Inflammatory macrophage treated with lipopolysaccharide for 1 hour (primary cell): ENCODE measurements at places on chromosomes 12 and 14.
A peak's percentile ranks its signal among the peaks of the same experiment; 100 is the strongest.

GRCh38 chr14:101241807-101242278 lies 319.5 kb upstream of the DIO3 start:
- DNase-seq, result no peak

DNA sequence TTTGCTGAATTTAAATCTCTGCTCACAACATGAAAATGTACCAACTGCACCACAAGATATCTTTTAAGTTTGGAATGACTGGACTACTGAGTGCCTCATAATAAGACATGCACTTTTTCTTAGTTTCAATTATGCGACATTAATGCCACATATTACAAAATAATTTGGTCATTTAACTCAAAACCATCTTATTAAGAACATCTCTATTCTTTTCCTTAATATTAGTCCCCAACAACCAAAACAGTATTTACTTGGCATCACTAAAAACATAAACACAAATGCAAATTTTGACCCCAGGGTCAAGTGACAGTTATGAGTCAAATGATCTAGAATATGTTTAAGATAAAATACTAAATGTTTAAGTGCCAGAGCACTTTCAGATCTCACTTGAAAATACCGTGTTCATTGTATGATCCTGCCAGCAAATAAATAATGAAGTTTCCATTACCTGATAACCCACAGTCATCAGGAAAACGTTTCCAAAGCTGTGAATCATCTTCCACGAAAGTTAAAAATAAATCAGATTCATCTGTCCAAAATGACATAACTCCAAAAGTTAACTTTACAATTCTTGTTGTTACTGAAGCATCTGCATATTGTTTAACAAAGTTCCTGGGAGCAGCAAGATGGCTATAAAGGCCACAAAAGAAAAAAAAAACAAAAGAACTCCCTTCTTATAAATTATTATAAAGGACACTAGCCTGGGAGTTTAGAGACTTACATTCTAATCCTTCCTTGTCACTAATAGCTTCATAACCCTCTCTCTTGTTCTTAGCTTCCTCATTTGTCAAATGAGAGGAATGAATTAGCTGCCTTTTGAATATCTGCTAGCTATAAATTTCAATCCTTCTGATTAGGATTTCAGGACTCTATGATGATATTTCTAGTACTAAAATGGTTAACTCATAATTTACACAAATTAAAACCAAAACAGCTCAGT lies 30.5 kb upstream of the AP4S1 start:
- DNase-seq, result peak; percentile 41

DNA sequence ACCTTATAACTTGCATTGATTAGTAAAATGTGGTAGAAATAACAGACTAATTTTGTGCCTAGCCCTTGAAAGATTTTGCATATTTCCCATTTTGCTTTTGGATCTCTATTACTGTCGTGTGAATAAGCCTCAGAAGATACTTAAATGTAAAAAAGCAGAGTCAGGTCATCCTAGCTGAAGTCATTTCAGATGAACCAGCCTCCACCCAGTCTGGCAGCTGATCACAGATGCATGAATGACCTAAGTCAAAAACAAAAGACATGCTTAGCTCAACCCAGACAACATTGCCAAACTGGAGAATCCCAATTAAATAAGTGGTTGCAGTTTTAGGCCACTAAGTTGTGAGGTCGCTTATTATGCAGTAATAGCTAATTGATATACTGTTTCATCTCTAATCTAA lies 349.9 kb downstream of the C12orf50 start:
- DNase-seq, result no peak

GRCh38 chr12:7136676-7137075 lies 6.5 kb downstream of the CLSTN3 start:
- DNase-seq, result no peak

- no peak for DNase-seq
These were observed 543.2 kb upstream of the TBX3 start for GRCh38 chr12:115227137-115227615.

DNA sequence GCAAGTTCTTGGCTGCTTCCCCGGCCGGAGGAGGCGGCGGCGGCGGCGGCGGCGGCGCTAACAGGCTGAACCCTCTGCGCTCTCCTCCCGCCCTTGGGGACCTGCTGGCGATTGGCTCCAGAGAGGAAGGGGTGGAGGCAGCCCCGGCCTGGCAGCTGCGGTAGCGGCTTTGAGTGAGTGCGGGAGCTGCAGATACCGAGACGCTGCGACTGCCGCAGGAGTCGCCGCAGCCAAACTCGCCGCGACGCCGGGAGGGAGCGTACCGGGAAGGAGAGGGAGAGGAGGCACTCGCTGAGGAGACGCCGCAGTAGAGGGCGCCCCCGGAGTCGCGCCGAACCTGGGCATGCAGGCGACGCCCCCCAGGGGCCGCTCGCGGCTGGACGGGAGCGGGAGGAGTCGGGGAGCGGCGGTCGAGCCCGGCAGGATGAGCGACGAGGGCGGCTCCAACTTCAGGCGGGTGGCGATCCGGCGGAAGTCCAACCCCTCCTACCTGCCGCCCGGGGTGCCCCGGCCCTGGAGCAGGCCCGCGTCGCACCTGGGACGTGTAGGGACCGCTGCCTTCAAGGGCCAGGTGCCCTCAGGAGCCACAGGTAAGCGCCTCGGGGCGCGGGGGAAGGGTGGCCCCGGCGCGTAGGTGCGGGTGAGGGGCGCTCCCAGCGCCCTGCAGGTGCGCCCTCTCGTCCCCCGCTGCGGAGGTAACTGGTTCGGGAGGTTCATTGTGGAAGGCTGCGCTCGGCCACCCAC lies at the start of gene FGD4:
Gene FGD4, plus strand, starts transcription at position 189 of the 744 bp plus-strand sequence.
- DNase-seq, result peak; percentile 83

GRCh38 chr14:74583689-74584434 lies 28.2 kb downstream of the LTBP2 start:
- no peak for DNase-seq

GRCh38 chr12:21925296-21925913 lies 15.8 kb downstream of the ABCC9 start:
- no peak for DNase-seq

- no peak for DNase-seq
These were observed 10.1 kb upstream of the SLC6A15 start for GRCh38 chr12:84922693-84923092.

- no peak for DNase-seq
These were observed 88.3 kb upstream of the ATP2B1 start for GRCh38 chr12:89796798-89797382.
